Cardiac fibroblast (primary cell): ENCODE measurements at places on chromosomes 3 and 15.

DNA sequence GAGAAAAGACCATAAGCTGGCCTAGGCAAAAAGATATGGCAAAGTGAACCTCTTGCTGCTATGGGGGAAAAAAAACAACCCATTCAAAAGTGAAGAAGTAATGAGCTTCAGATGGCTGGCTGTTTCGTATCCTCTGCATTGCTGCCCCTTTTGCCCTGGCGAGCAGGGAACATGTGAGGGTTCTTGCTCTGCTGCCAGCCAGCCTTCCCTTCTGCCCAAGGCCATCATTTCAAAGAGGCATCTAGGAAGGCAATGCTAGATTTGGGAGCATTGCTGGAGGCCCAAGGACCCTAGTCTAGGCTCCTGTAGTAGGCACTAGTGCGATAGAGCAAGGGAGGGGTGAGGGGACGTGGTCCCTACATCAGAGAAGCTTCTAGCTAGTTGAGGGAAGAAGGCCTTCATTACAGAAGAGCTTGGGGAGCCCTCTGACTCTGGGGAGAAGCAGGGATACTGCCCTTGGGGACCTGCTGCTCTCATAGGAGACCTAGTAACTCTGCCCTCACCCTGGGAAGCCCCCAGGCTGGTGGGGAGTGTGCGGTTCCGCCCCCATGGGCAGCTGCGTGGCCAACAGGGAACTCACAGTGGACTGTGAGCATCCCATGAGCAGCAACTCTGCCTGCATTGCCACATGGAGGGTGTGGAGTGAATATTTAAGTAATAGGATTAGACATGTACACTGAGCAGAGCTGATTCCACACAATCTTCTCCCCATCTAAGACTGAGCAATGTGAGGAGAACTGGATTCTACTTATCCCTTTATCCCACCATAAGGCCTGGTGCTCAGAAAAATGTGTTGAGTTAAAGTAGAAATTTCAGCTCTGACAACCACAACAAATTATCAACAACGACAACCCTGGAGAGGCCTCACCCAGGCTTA, 21.3 kb downstream of the ITGA11 start:
- DNase-seq: no peak

DNA sequence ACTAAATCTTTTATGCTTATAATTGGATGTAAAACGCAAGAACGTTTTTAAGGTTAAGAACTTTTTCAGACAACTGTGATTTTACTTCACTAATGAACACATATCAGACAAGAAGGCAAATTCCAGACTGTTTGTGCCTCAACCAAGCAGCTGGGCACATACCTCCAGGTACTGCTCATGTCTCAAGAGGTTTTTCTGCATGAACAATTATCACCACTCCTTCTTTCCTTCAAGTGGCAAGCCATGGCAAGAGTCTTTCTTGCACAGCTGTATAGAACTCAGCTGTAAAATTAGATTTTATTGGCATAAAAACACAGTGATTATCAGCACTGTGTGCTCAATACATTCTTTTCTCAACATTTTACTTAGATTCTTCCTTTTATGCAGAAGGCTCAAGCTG, 64.3 kb downstream of the FNDC3B start:
- DNase-seq: peak; percentile 75

DNA sequence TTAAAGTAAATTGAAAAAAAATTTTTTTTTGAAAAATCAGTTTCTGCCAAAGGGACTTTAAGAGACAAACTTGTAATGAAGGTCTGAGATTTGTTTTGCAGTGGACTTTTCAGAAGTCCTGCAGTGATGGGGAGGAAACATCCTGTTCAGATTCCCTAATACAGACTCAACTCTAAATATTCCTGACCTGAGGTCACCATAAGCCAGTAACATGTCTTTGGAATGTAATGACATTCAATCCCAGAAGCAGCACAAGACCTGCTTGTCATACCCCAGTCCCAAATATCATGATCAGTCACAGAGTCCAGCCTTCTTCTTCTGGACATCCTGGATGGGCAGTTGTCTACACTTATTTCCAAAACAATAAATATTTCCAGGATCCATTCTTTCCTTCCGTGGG, 53.6 kb downstream of the TMEM39A start:
- no peak for DNase-seq

DNA sequence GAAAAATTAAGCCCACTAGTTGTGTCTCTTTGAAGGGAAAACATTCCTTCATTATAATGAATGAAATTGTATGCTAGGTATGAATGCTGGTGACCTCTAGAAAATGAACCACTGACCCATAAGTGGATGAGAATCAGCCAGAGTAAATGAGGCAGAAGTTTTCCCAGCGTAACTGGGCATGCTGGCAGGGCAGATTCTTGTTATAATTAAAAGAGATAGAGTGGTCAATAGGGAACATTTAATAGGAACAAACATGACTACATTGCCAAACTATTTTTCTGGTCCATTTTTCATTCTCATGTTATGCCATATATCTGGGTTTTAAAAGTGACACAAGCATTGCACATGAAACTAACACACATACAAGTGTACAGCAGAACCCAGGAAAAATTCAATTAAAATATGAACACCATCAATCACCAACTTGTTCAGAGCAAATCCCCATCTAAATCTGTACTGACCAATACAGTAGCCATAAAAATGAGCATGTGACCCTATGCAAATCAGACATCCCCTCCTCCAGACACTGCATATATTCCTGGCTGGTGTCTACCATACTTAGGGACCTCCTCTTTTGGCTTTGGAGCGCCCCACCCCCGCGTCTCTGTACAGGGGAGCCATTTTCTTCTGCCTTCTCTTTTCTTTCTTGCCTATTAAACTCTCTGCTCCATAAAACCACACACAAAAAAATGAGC, 4.0 kb downstream of the CLRN1 start:
- DNase-seq: no peak

DNA sequence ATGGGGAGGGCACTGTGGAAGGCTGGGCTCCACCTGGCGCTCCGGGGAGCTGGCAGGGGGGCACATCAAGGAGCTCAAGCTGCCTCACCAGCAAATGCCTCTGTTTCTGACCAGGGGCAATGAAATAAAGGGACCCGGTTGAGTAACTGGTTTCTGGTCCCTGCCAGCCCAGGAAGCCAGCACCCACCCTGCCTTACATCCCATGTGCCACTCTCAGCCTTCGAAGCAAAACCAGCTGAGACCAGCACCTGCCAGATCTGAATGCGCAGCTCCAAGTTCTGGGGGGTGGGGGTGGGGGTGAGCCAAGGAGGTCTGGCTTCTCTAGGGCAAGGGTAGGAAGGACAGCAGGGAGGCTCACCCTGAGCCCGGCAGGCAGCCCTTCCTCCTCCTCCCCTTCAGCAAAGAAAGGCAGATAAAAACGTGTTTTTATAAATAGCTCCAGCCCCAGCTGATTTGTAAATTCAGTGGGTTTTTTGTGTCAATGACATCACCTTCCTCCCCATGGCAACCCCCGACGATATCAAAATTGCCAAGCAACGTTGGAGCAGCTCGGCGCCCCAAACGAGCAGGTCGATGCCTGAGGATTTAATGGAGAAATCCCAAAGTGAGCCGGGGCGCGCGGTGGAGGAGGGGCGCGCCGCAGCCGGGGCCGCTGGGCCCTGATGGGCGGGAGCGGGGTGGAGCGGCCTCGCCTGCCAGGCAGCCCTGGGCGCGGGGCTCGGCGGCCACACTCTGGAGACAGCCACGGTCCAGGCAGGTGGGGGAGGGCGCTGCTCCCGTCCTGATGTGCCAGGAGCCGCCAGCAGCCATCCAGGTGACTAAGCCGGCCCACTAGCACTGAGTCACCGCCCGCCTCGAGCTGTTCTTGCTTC, at the start of gene PAK6:
TSS of gene PAK6 (plus strand) at position 532 of the 872 bp plus-strand sequence. CDS start 25,723 bp downstream, outside the sequence.
- DNase-seq: peak; percentile 45

DNA sequence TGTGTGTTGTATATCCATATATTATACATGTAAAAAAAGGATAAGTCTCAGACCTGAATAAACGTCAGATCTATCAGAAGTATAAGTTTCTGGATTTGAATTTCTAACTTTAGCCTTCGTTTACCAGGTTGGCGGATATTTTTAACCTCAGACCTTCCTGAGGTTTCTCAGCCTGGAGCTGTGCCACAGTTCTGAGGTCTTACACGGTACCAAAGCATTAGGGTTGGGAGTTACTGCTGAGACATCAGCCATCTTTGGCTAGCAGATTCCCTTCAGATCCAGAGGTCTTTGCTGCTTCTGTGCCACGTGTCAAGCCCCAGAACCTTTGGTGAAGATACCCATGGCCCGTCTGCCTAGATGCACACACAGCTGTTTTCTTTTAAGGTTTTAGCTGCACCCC, 84.7 kb downstream of the PPP2R3A start:
- DNase-seq: no peak

- DNase-seq: no peak
These were observed 23.5 kb downstream of the ROBO2 start for GRCh38 chr3:77063423-77063822.

DNA sequence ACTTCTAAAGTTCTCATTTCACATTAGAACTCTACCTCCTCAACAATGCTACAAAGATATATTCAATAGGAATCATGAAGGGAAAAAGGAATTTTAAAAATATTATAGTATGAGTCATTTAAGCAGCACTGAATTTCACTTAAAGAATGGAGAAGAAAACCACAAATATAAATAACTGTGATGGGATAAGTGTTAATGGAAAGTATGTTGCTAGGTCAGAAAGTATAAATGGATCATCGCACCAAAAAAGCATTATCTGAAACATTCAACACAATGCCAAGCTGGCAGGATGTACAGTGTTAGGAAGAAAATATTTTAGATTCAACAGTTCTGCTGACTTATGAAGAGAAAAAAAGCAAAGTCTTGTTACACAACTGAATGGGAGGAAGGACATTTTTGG, 101.4 kb downstream of the TFG start:
- peak; percentile 34 for DNase-seq

DNA sequence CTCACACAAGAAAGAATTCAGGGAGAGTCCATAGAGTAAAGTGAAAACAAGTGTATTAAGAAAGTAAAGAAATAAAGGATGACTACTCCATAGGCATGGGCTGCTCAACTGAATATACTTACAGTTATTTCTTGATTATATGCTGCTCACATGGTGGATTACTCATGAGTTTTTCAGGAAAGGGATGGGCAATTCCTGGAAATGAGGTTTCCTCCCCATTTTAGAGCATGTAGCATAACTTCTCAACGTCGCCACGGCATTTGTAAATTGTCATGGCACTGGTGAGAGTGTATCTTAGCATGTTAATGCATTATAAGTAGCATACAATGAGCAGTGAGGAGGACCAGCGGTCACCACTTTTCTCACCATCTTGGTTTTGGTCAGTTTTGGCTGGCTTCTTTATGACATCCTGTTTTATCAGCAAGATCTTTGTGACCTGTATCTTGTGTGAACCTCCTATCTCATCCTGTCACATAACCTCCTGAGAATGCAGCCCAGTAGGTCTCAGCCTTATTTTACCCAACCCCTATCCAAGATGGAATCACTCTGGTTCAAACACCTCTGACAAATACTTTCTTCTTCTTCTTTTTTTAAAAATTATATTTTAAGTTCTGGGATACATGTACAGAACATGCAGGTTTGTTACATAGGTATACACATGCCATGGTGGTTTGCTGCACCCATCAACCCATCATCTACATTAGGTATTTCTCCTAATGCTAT, 849.7 kb downstream of the TBL1XR1 start:
- no peak for DNase-seq

DNA sequence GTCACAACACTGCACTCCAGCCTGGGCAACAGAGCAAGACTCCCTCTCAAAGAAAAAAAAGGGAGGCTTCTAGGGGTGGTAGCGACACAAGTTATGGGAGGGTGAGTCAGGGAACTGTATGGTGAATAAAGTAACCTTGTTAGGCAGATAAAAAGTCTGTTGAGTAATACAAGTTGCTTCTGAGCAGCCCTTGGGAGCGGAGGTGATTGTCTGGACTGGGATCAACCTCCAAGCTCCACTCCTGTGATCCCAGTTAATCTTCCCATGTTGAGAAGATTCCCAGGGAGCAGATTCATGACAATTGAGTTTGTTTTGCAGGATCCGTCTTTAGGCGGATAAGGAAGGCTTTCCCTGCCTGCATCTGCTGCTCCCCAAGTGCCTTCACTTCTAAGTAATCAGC, 335.9 kb downstream of the THSD4 start:
- DNase-seq: no peak

DNA sequence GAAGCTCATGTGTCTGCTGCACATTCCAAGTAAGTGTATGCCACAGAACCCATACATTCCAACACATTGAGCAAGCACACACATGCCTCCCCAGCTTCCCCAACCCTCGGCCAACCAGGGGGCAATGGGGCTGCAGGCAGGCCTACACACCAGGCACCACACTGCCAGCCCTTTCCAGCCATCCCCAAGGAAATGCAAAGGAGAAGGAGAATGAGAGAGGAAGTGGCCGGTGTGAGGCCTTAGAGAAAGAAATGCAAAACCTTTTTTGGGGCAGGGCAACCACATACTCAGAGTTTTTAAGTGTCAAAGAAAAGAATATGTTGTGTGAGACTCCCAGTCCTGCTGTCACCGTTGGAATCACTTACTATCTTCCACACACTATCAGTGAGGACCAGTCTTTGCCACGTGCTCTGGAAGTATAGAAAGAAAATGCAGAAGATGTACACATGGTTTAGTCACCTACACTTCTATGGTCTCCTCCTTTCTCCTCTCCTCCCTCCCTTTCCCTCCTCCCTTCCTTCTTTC, 11.1 kb downstream of the IGF2BP2 start:
- peak; percentile 75 for DNase-seq

DNA sequence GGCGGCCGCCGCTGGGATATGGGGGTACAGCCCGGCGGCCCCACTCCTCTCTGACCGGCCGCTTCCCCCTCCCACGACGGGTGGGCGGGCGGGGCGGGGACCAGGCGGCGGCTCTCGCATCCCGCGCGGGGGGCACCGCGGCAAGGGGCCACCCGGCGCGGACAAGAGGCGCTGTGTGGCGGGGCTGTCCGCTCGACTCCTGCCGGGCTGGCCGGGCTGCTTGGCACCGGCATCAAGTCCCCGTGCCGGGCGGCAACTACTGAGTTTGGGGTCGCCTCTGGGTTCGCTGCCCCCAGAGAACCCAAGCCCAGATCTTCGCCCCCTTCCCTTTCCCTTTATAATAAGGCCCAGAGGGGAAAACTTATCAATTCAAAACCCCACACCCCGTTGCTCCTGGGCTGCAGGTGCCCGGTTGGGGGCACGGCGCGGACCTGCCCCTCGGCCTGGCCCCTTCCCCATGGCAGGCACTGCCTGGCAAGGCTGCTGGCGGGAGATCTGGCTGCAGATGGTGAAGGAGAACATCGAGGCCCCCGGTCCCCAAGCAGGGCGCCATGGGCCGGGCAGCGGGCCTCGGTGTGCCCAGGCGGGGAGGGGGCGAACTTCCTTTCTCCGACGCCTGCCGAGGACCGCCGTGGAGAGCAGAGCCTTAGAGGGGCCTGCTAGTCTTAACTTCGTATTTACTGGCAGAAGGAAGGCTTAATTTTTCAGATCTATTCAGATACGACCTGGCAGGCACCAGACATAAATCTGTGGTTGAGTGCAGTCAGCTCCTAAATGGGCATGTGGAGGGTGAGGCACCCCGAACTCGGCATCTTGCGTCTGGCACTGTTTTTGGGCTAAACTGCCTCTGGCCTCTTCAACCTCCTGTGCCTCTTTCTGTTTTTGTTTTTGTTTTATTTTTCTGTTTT, 911 bp downstream of the APBA2 start:
- DNase-seq: no peak

- no peak for DNase-seq
These were observed 478.7 kb downstream of the MFSD1 start for GRCh38 chr3:159280386-159281191.
